ENCODE measurements at places on chromosomes 5 and 9. TPM values are rescaled to one million over a fixed set of nuclear protein-coding genes. Genes with fewer than 3 reads are reported as not detected.

ANKRD18B gene
- total RNA-seq, result 10.6 TPM

SLC34A3 gene
- not detected for total RNA-seq

DBH gene
- not detected for total RNA-seq

SHC3 gene
- total RNA-seq, result 1.3 TPM

SPAG8 gene
- 0.46 TPM for total RNA-seq

FGFR4 gene
- 52.8 TPM for total RNA-seq

SLC28A3 gene
- not detected for total RNA-seq

GPSM1 gene
- 22.1 TPM for total RNA-seq

LCN1 gene
- not detected for total RNA-seq

C7 gene
- total RNA-seq, result 0.52 TPM

C5orf52 gene
- not detected for total RNA-seq

TMEM171 gene
- total RNA-seq, result 0.42 TPM

CDKN2B gene
- total RNA-seq, result 0.13 TPM

PTRH1 gene
- 10.6 TPM for total RNA-seq

PCDHB7 gene
- total RNA-seq, result 0.52 TPM

FAM174A gene
- total RNA-seq, result 4.3 TPM

ADAMTS2 gene
- 5.9 TPM for total RNA-seq

CCDC112 gene
- total RNA-seq, result 13.0 TPM

PPIC gene
- 11.9 TPM for total RNA-seq

- no peak overlapping the region for H3K4me3 ChIP-seq
- H3K4me1 ChIP-seq, result no peaks in the 10 kb centered on the region
- H3K36me3 ChIP-seq, result no peaks in the 10 kb centered on the region
- no peak overlapping the region for H3K27ac ChIP-seq
- H3K27me3 ChIP-seq, result no peaks in the 10 kb centered on the region
- DNase-seq, result no peak
These were observed 30.0 kb upstream of the SLC6A19 start for GRCh38 chr5:1171340-1171941.

DNA sequence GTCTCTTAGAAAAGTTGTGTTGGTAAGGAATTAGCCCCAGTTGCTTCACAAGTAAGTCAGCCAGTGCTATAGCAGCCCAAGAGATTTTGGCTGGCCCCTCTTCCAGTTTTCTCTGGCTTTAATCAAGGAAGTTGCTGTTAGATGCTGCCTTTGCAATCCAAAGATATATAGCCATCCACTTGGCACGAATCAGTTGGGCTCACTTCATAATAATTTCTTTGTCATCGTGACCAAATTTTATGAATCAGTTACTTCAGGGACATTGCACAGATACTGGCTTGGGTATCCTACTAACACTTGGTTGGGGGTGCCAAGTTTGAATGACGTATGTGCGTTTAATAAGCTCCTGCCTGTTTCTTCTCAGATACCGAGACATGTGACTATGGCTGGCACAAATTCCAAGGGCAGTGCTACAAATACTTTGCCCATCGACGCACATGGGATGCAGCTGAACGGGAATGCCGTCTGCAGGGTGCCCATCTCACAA, 81.5 kb downstream of the VCAN start:
- peaks cover 5% of the 10 kb centered on the region for H3K36me3 ChIP-seq
- no peaks in the 10 kb centered on the region for H3K27me3 ChIP-seq
- no peak for DNase-seq
- H3K27ac ChIP-seq, result no peak overlapping the region
- no peaks in the 10 kb centered on the region for H3K4me1 ChIP-seq

- H3K4me1 ChIP-seq, result no peaks in the 10 kb centered on the region
- no peaks in the 10 kb centered on the region for H3K36me3 ChIP-seq
- H3K4me3 ChIP-seq, result no peak overlapping the region
- H3K27me3 ChIP-seq, result no peaks in the 10 kb centered on the region
These were observed 53.4 kb upstream of the CER1 start for GRCh38 chr9:14775917-14776316.

- no peak overlapping the region for H3K27ac ChIP-seq
- no peaks in the 10 kb centered on the region for H3K27me3 ChIP-seq
- no peak overlapping the region for H3K4me3 ChIP-seq
- DNase-seq, result no peak
These were observed 451.9 kb downstream of the TMEM38B start for GRCh38 chr9:106146066-106146840.

DNA sequence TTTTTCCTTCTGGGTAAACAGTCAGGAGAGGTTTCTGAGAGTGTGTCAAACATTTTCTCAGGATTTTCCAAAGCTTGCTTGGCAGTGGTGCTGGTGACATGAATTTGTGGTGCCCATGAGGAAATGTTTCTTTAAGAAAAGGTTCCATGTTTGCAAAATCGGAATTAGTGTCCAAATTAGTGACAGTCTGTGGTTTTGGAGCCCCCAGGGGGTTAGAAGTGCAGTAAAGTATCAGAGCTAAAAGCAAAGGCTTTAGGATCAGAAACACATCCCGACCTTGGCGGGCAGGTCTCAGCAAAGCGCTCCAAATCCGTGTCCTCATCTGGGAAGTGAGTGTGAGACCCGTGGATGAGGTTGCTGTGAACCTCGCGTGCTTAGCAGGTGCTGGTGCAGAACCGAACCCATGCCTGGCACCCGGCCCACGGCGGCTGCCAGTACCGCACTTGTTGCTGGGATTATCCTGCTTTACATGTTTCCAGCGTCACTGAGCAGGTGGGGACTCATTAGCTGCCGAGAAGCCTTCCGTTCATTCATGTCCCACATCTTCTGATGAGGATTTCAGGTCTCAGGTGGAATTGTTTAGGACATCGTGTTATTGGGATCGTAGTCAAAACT, 70.8 kb upstream of the COL5A1 start:
- no peak overlapping the region for H3K4me3 ChIP-seq
- no peaks in the 10 kb centered on the region for H3K36me3 ChIP-seq
- H3K4me1 ChIP-seq, result no peaks in the 10 kb centered on the region
- no peak overlapping the region for H3K27ac ChIP-seq
- no peaks in the 10 kb centered on the region for H3K27me3 ChIP-seq
- no peak for DNase-seq

- H3K4me3 ChIP-seq, result no peak overlapping the region
- H3K27me3 ChIP-seq, result no peaks in the 10 kb centered on the region
- no peak for DNase-seq
- H3K36me3 ChIP-seq, result no peaks in the 10 kb centered on the region
These were observed 246.9 kb downstream of the ZSWIM6 start for GRCh38 chr5:61578858-61579503.

GRCh38 chr9:124602632-124603031, 95.4 kb upstream of the NR5A1 start:
- 0 out of 2 replicates have a peak, but pooled peaks cover 2% of the 10 kb centered on the region for H3K4me1 ChIP-seq
- no peak overlapping the region for H3K27ac ChIP-seq
- no peak for DNase-seq

GRCh38 chr5:142870532-142871362, 100.6 kb downstream of the ARHGAP26 start:
- no peak overlapping the region for H3K4me3 ChIP-seq
- no peak for DNase-seq
- no peaks in the 10 kb centered on the region for H3K36me3 ChIP-seq
- H3K27me3 ChIP-seq, result no peaks in the 10 kb centered on the region
- peaks cover 6% of the 10 kb centered on the region for H3K4me1 ChIP-seq

DNA sequence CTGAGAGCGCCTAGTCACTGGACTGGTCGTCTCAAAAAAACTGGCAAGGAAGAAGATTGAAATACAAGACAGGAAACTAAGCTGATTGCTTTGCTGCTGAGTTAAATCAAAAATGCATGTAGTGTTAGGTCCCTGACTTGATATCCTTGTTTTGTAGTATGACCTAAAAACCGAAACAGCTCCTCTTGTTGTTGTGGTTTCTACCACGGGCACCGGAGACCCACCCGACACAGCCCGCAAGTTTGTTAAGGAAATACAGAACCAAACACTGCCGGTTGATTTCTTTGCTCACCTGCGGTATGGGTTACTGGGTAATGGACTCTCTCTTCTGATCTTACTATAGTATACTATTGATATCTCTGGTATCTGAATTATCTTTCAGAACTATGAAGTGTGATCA, 4.3 kb downstream of the MTRR start:
- no peak for DNase-seq
- H3K4me3 ChIP-seq, result no peak overlapping the region
- no peaks in the 10 kb centered on the region for H3K4me1 ChIP-seq
- H3K36me3 ChIP-seq, result peaks cover 51% of the 10 kb centered on the region
- H3K27ac ChIP-seq, result no peak overlapping the region

GRCh38 chr9:34177593-34178435, 1.0 kb upstream of the UBAP1 start:
- DNase-seq, result no peak
- no peak overlapping the region for H3K27ac ChIP-seq
- H3K4me1 ChIP-seq, result 0 out of 2 replicates have a peak, but pooled peaks cover 3% of the 10 kb centered on the region
- H3K27me3 ChIP-seq, result no peaks in the 10 kb centered on the region

DNA sequence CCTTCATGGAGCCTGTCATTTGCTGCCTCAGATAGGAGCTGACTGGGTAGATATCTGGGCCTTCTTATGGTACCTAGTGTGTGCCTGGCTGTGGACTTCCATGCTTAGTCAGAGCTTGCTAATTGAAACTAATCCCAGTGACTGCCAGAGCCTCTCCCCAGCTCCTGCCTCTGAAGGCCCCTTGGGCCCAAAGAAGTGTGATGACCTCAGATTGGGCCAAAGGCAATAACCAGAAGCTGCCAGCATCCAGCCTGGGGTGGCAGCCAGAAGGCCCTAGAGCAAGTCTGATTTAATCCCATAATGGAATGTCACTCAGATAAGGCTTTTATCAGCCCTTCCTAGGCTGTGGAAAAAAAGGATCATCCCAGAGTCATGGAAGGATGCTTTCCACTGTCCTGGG, 17.1 kb upstream of the CDC23 start:
- no peak overlapping the region for H3K27ac ChIP-seq
- no peak for DNase-seq
- H3K4me3 ChIP-seq, result no peak overlapping the region

- H3K27ac ChIP-seq, result no peak overlapping the region
- H3K27me3 ChIP-seq, result no peaks in the 10 kb centered on the region
- peaks cover 77% of the 10 kb centered on the region for H3K36me3 ChIP-seq
- H3K4me3 ChIP-seq, result no peak overlapping the region
- no peak for DNase-seq
These were observed 65.8 kb downstream of the MCCC2 start for GRCh38 chr5:71652803-71653543.

- DNase-seq, result no peak
- no peaks in the 10 kb centered on the region for H3K27me3 ChIP-seq
- H3K36me3 ChIP-seq, result 0 out of 2 replicates have a peak, but pooled peaks cover 3% of the 10 kb centered on the region
- peak overlapping the region; percentile 92 for H3K4me3 ChIP-seq
These were observed 1.3 kb downstream of the BRD3 start for GRCh38 chr9:134066526-134066912.

- H3K4me3 ChIP-seq, result no peak overlapping the region
- H3K27me3 ChIP-seq, result no peaks in the 10 kb centered on the region
- no peak for DNase-seq
- no peak overlapping the region for H3K27ac ChIP-seq
- no peaks in the 10 kb centered on the region for H3K36me3 ChIP-seq
These were observed 326.9 kb downstream of the SPOCK1 start for GRCh38 chr5:137172258-137172657.

- no peak overlapping the region for H3K4me3 ChIP-seq
- no peak for DNase-seq
- no peaks in the 10 kb centered on the region for H3K4me1 ChIP-seq
- H3K36me3 ChIP-seq, result no peaks in the 10 kb centered on the region
- no peaks in the 10 kb centered on the region for H3K27me3 ChIP-seq
These were observed 860.8 kb upstream of the DMAC1 start for GRCh38 chr9:8660383-8660782.

DNA sequence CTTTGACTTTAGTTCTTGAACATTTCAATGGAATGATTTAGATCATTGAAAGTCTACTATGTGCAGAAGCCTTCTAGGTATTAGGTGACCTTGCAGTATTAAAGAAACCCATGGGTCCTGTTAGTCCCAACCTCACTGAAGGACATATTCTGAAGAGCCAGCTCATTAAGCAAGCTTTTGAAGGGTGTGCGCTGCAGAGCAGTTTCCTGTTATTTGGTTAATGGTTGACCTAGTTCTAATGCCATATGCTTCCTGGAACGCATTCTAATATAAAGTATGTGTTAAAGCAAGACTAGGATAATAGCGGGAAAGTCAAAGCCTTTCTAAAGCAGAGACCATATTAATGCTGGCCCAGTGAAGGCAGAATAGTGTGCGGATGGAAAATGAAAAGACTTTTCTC, 20.1 kb downstream of the ZNF462 start:
- H3K27ac ChIP-seq, result no peak overlapping the region
- DNase-seq, result no peak
- peaks cover 29% of the 10 kb centered on the region for H3K36me3 ChIP-seq
- peaks cover 32% of the 10 kb centered on the region for H3K4me1 ChIP-seq

GRCh38 chr5:7391814-7392692, 3.9 kb upstream of the ADCY2 start:
- no peaks in the 10 kb centered on the region for H3K27me3 ChIP-seq
- peaks cover 15% of the 10 kb centered on the region for H3K4me1 ChIP-seq
- DNase-seq, result peak; percentile 68
- H3K27ac ChIP-seq, result no peak overlapping the region
- no peaks in the 10 kb centered on the region for H3K36me3 ChIP-seq
- H3K4me3 ChIP-seq, result no peak overlapping the region

GRCh38 chr5:125261505-125262250, 515.2 kb upstream of the ZNF608 start:
- H3K27me3 ChIP-seq, result no peaks in the 10 kb centered on the region
- no peaks in the 10 kb centered on the region for H3K4me1 ChIP-seq
- no peak overlapping the region for H3K4me3 ChIP-seq
- no peak for DNase-seq
- H3K36me3 ChIP-seq, result peaks cover 25% of the 10 kb centered on the region

DNA sequence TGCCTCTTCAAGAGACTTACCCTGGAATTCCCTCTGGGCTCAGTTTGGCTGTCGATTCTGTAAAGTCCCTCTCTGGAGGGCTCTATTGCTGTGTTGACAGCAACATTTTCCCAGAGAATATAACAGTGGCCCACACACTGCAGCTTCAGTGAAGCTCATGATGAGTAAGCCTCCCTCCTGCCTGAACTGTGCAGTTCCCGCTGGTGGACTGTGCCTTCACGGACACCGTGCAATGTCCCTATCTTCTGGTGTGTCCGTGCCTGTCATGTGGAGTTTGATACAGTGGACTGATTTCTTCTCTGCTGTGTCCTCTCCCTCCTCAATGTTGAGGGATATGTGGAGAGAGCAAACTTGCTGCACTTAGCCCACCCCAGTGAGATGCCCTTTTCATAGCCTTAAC, 109.0 kb downstream of the NTRK2 start:
- no peak overlapping the region for H3K4me3 ChIP-seq
- no peaks in the 10 kb centered on the region for H3K36me3 ChIP-seq
- no peaks in the 10 kb centered on the region for H3K27me3 ChIP-seq
- no peak for DNase-seq
- H3K27ac ChIP-seq, result no peak overlapping the region

- no peaks in the 10 kb centered on the region for H3K27me3 ChIP-seq
- no peaks in the 10 kb centered on the region for H3K4me1 ChIP-seq
- peak overlapping the region; percentile 85 for H3K4me3 ChIP-seq
- DNase-seq, result no peak
These were observed 1.0 kb downstream of the RABL6 start for GRCh38 chr9:136808806-136809158.

GRCh38 chr5:60640901-60641300, 59.1 kb downstream of the DEPDC1B start:
- no peak overlapping the region for H3K27ac ChIP-seq
- no peaks in the 10 kb centered on the region for H3K27me3 ChIP-seq
- DNase-seq, result no peak
- no peaks in the 10 kb centered on the region for H3K4me1 ChIP-seq
- no peak overlapping the region for H3K4me3 ChIP-seq
